NCI-H2029 (cell line): ENCODE measurements at places on chromosomes 5 and 9.

- no peak for DNase-seq
These were observed 24.7 kb upstream of the TMEM250 start for GRCh38 chr9:136143215-136144001.

- no peak for DNase-seq
These were observed 51.3 kb upstream of the PTGER4 start for GRCh38 chr5:40628407-40628806.

DNA sequence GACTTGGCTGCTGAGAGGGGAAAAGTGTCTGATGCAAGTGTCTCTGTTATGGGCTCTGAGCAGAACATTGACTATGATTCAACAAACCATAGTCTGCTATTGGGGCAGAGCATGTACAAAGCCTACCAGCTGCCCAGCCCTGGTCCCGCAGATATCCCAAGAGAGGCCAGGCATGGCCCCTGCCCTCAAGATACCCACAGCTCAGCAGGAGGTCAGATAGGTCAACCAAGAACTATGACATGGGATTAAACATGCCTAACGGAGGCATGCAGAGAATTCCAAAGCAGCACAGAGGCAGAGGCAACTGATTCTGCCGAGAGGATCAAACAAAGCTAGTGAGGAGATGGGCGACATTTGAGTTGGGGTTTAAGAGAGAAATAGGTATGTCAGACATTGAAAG, 39.9 kb upstream of the CPLX2 start:
- DNase-seq, result no peak

- no peak for DNase-seq
These were observed 308.1 kb downstream of the LRRC70 start for GRCh38 chr5:62886603-62887315.

GRCh38 chr9:113963017-113963620, 87.0 kb downstream of the ZNF618 start:
- DNase-seq, result peak; percentile 22

GRCh38 chr9:126412905-126413304, 86.3 kb downstream of the MVB12B start:
- DNase-seq, result no peak

DNA sequence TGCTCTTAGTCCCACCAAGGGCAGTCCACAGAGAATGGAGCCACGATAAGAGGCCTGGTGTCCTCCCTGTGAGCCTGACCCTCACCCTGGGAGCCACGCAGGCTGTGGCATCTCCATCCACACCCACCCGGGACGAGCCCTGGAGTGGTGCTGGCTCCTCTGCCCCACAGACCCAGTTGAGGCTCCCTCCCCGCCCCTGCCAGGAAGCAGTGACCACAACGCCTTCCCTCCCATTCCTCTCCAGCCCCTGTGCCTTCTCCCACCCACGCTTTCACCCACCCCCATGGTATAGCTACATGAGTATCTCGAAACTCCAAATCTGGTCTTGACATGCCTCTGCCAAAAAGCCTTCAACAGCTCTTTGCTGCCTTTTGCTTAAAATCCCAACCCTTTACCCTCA, 57.9 kb downstream of the SEMA4D start:
- no peak for DNase-seq

DNA sequence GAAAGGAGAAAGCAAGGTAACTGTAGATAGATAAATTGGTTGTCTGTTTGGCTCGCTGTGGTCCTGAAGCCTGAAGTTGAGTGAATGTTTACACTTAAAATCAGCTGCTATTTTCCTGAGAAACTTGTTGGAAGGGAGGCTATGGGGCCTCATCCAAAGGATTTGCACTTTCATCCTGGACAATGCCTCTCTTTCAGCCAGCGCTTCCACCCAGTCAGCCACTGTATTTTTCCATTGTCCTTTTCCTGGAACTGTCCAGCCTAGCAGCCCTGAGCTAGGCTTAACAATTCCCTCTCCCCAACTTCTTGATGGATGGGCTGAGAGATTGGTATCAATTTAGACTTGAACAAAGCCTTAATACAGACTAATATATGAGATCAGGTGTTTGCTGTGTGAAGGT, 429.2 kb downstream of the DMAC1 start:
- no peak for DNase-seq

DNA sequence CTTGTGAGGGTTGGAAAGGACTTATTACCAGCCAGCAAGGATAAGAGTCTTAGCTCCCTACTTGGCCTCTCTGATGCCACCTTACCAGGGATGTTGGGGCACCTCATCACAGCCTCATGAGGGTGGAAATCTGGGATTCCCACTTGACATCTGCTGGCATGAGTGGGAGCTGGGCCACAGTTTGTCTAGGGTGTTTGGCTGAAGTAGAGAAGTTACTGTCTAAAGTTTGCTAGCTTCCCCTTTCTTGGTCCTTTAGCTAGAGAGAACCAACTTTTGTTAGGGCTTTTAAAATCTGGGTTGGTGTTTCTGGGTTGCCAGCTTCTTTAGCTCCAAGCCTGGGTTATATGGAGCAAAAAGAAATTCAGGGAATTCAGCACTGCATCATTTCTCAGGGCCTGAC, 57.5 kb upstream of the GNA14 start:
- DNase-seq, result no peak

DNA sequence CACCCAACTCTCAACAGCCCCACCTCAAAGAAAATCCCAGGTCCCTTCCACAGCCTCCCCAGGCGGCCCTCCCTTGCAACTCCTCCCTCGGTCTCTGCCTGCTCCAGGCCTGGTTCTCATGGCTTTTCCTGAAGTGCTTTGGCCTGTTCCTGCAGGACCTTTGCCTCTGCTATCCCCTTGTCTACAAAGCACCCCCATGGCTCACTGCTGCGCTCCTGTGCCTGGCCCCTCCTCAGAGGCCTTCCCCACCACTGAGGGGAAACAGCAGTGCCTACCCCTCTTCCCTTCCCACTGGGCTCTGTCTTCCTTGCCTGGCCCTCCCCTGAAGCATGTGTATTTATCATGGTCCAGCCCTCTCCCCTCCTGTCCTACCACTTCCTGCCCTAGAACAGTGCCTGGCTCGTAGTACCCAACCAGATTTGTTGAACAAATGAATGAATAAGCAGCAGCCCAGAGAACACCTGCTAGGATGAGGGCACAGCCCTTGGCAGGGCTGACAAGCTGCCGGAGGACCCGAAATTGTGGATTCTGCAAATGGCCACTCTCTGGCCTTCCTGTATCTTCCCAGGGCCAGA, 68.6 kb upstream of the LRRTM2 start:
- no peak for DNase-seq

DNA sequence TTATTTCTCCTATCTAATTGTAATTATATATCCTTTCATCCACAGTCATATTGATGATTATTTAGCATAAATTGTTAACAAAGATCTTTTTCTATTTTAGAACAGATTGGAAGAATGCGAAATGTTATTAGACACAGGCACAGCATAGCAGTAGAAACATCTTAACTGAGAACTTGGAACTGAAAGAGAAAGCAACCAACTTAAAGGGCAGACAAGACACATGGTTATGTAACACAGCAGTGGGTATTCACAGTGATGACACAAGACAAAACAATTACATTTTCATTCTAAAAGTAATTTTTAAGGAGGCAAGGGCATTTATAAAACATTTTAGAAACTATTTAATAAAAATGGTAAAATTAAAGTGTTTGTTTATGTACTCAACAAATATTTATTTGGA, 57.7 kb upstream of the MEF2C start:
- no peak for DNase-seq

- DNase-seq, result no peak
These were observed 419.4 kb downstream of the MTRR start for GRCh38 chr5:8288334-8288733.
